ENCODE measurements at places on chromosomes 1 and 21. TPM values are rescaled to one million over a fixed set of nuclear protein-coding genes. Genes with fewer than 3 reads are reported as not detected.

GRCh38 chr1:12543740-12544154, 74.3 kb downstream of the DHRS3 start:
- H3K27me3 ChIP-seq, result no peaks in the 10 kb centered on the region
- no peak overlapping the region for H3K4me3 ChIP-seq
- H3K27ac ChIP-seq, result no peak overlapping the region
- peaks cover 61% of the 10 kb centered on the region for H3K4me1 ChIP-seq

DNA sequence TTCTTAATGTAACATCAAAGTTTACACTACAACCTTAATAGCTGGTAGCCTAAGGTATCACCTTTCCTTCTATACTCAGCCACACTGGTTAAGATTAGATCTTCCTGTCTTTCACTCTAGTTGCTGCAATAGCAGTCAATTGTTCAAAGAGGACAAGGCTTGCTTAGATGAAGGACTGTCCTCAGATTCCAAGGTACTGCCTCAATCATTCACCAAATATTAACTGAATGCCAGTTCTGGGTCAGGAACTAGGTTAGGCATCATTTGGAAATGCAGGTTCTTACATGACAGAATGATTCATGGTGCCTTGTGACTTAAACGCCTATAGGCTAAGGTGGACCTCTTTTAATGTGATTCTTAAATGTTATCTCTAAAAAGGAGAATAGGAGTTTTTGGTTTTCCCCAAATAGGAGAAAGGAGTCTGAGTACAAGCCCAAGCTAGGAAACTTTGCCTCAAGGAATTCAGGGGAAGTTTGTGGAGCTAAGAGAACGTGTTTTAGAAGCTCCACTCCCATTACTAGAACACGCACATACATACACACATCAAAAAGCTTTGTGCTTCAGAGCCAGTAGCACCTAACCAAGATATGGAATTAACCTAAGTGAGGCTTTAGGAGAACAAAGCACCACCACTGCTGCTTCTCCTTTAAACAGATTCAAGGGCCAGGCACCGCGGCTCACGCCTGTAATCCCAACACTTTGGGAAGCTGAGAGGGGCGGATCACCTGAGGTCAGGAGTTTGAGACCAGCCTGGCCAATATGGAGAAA, 8.5 kb upstream of the WDR47 start:
- H3K4me3 ChIP-seq, result no peak overlapping the region
- no peaks in the 10 kb centered on the region for H3K36me3 ChIP-seq
- no peak overlapping the region for H3K27ac ChIP-seq
- H3K27me3 ChIP-seq, result no peaks in the 10 kb centered on the region
- DNase-seq, result no peak

GRCh38 chr1:107286125-107286524, 145.3 kb downstream of the NTNG1 start:
- no peaks in the 10 kb centered on the region for H3K36me3 ChIP-seq
- H3K27ac ChIP-seq, result no peak overlapping the region
- no peaks in the 10 kb centered on the region for H3K27me3 ChIP-seq
- no peaks in the 10 kb centered on the region for H3K4me1 ChIP-seq

GRCh38 chr1:171160639-171161354, 24.3 kb upstream of the FMO2 start:
- H3K4me1 ChIP-seq, result no peaks in the 10 kb centered on the region
- H3K36me3 ChIP-seq, result no peaks in the 10 kb centered on the region
- H3K27ac ChIP-seq, result no peak overlapping the region
- H3K4me3 ChIP-seq, result no peak overlapping the region

- H3K4me3 ChIP-seq, result no peak overlapping the region
- H3K27me3 ChIP-seq, result peaks cover 4% of the 10 kb centered on the region
- no peak overlapping the region for H3K27ac ChIP-seq
- DNase-seq, result peak; percentile 67
- H3K4me1 ChIP-seq, result no peaks in the 10 kb centered on the region
Measured at GRCh38 chr1:157170677-157171515, 32.7 kb upstream of the ETV3 start.

Gene TNFSF4
- total RNA-seq, result 1.5 TPM

Gene OSCP1
- 17.1 TPM for total RNA-seq
